ENCODE measurements at places on chromosomes 1 and 21.
A peak's percentile ranks its signal among the peaks of the same experiment; 100 is the strongest.

DNA sequence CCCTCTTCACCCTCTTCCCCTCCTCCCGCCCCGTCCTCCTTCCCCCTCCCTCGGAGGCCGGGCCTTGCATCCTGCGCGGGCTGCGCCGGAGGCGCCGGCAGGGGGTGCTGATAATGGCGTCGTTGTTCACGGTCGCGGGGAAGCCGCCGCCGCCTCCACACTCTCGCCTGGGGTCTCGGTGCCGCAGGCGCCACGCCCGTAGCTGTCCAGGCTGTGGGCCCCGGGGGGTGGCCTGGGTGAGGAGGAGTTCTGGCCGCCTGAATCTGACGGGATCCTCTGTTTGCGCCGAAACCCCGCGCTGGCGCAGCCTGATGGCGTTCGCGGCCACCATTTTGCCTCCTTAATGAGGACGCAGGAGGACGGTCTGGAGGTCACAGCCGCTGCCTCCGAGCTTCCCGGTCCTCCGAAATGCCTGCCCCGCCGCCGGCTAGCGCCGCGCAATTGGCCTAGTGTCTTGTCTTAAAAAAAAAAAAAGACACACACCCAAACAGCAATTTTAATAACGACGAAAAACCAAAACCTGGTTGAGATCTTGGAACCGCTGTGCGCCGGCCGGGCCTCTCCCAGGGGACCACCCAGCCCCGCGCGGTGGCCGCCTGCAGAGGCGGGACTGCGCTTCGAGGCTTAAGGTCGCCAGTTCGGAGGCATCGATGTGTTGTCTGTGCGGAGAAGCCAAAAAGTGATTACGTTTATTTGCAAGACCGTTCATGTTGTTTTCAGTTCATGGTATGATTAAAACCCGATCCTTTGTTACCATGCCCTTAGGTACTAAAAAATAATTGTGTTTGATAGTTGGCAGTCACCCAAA lies 106.6 kb upstream of the HNRNPU start:
- DNase-seq = peak; percentile 47

- peak; percentile 11 for DNase-seq
Measured at GRCh38 chr1:2593251-2593878, 6.8 kb downstream of the PRXL2B start.

DNA sequence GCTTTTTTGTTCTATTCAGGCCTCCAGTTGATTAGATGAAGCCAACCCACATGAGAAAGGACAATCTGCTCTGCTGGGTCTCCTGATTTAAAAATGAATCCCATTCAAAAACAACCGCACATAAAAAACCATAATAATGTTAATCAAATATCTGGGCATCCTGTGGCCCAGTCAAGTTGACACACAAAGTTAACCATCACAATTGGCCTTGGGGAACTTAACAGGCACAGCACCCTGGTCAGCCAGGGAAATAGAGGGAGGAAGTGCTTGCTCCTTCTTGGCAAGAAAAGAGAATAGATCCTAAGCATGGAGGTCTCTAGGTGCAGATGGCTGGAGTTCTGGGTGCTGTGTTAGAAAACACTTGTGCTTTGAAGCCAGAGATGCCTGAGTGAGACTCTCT lies 109.6 kb upstream of the OLIG2 start:
- DNase-seq = no peak

DNA sequence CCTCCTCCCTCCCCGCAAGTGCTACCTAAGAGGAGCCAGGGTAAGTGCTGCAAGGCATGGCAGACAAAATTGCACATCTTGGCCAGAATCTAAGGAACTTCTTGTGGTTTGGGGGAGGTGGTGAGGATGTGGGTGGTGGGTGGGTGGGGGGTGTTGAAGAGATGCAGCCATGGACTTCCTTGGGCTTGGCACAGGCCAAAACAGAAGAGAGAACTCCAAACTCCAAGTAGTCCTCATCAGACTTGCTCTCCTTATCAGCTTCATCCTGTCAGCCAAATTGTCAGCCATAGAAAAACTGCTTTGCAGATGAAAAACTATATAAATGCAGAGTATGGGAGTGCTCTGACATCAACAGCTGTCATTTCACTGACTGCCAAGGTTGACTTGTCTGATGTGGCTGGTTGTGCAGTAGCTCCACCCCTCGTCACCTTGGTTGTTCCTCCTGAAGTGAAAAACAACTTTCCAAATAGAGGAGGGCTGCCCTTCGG lies 7.1 kb downstream of the AMIGO1 start:
- no peak for DNase-seq

DNA sequence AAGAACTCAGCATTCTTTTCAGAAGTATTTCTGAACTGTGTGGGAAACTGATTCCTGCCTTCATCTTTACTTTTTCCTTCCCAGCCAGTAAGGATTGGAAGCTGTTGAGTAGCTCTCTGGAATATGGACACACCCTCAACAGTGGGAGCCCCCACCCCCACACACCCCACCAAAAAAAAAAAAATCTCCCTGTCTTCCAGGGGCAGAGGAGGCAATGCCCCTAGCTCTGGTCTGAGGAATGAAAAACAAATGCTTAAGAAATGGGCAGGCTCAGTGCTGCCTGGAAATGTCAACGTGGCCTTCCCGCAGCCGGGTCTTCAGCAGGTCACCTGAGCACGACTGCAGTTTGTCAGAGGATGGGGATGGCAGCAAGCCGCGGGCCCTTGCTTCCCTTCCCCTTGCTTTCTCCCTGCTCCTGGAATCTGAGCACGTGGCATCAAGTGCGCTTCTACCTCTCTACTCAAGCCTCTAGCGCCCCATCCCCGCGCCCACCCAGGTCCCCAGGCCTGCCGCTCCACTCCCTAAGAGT lies 479 bp downstream of the RGS16 start:
- DNase-seq = no peak

- DNase-seq = no peak
Measured at GRCh38 chr1:42096554-42096953, 56.7 kb upstream of the GUCA2B start.

DNA sequence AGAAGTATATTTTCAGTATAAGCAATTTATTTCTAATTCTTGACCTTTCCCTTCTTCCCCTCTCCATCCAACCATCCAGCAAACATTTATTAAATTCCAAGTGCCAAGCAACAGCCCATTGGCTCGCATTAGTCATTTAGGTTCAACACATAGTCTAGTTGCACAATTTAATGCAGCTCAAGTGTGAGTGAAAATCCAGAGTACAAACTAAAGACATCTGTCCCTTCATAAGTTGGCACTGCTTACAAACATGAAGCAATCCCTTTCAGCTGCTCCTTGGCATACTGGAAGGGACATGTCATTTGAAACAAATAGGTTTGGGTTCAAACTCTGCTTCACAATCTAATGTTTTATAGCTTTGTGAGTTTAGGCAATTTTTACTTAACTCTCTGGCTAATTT lies 10.7 kb downstream of the CASQ2 start:
- DNase-seq = no peak

DNA sequence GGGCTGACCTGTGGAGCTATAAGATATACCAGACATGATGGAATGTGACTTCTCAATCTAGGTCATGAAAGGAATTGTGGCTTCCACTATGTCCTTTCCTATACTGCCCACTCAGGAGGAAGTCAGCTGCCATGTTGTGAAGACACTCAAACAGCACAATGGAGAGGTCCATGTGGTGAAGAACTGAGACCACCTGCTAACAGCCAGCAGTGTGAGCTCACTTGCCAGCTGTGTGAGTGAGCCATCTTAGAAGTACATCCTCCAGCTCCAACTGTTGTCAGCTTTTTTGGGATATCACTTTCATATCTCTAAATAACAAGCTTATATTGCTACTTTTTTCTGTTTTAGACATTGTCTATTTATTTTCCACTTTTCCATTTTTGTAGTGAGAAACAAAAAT lies 29.7 kb downstream of the OLFML3 start:
- no peak for DNase-seq

GRCh38 chr1:31579374-31579773 lies 3.1 kb downstream of the TINAGL1 start:
- DNase-seq = no peak

- no peak for DNase-seq
Measured at GRCh38 chr1:180153032-180153431, 1.6 kb upstream of the QSOX1 start.

DNA sequence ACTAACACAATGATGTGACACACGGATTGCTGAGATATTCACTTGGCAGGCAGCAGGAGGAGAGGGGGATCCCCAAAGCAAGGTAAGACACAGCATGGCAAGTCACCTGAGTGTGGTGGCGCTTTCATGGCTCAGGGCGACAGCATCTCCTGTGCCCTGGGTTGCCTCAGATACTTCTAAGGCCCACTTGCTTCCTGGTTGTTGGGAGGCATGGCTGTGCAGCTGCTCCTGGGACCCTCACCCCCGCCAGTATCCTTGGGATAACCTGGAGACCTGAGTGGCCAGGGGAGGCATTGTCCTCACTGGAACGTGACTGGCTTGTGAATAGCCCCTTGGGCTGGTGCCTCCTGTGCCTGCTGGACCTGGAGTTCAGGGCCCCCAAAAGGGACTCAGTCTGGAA lies 69.8 kb downstream of the STUM start:
- no peak for DNase-seq

DNA sequence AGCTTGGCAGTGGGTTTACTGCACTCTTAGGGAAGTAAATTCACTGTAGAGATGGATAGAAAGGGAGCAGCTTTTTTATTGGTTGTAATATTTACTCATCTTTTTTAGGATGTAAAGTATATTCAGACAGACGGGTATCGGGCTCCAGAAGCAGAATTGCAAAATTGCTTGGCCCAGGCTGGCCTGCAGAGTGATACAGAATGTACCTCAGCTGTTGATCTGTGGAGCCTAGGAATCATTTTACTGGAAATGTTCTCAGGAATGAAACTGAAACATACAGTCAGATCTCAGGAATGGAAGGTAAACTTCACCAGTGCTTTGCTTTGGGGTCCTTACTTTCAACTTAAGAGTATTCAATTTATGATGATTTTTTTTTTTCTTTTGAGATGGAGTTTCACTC lies 3.2 kb downstream of the UHMK1 start:
- DNase-seq = no peak

DNA sequence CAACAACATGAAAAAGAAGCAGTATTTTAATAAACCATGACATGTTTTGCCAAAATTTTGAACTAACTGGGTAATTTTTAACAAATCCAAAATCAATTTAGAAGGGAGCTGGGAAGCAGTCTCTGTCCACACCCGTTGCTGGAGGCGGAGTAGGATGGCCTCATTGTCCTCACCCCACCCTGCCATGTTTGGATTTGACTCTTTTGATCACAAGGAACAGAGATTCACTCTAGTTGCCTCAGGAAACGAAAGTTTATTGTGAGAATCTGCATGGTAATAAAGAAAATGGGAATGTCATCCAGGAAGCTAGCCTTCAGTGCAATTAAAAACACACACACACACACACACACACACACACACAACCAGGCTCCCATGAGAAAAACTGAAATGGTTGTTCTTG lies 145.4 kb downstream of the SLC30A10 start:
- no peak for DNase-seq

- no peak for DNase-seq
Measured at GRCh38 chr1:15826810-15827507, 19.5 kb upstream of the UQCRHL start.

DNA sequence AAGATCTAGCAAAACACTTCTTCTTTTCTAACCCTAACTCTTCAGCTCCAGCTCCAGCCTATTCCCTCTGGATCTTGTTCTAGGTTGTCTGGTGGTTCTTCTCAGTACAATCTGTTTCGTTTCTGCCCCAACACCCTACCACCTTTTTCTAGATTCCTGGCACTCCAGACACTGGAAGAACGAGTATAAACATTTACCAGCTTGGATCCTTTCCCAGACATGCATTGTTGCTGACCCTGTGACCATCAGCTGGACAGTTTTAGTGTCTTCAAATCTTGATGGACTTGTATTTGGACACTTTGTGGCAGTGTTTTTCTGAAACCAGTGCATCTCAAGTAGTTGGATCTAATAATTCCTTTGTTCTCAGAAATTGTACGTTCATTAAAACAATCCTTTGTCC lies 30.6 kb upstream of the CACNA1E start:
- DNase-seq = no peak

DNA sequence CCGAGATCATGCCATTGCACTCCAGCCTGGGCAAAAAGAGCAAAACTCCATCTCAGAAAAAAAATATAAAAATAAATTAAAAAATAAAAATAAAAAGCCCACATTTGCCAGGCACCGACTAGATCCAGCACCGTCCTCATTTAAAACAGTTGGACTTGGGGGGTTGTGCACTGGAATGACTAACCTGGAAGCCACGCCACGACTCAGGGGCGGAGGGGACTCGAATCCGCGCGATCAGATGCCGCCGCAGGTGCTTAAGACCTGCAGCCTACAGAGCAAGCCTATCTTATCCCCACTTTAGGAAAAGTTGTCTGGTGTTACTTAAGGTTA lies 38.5 kb downstream of the ZBTB8OS start:
- no peak for DNase-seq

- DNase-seq = no peak
Measured at GRCh38 chr1:29650041-29650400, 413.7 kb downstream of the PTPRU start.

DNA sequence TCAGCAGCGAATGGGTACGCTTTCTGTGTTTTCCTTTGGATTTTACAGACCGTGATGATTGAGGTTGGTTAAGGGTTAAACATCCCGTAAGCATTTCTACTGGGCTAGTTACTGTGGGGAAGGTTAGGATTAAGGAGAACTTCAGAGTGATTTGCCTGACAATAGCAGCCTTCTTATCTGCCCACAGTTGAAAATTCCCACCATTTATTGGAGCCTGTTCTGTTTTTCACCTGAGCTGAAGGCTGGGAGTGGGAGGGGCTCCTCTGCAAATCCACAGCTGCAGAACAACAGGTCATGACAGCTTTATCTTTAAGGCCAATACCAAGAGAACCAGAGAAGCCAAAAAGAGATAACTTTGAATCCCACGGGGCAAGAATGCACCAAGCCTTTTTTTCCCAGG lies 168.6 kb downstream of the KAZN start:
- DNase-seq = no peak

- DNase-seq = no peak
Measured at GRCh38 chr1:200751717-200752116, 13.0 kb downstream of the CAMSAP2 start.

GRCh38 chr1:213719462-213719861 lies 268.3 kb upstream of the PROX1 start:
- no peak for DNase-seq

DNA sequence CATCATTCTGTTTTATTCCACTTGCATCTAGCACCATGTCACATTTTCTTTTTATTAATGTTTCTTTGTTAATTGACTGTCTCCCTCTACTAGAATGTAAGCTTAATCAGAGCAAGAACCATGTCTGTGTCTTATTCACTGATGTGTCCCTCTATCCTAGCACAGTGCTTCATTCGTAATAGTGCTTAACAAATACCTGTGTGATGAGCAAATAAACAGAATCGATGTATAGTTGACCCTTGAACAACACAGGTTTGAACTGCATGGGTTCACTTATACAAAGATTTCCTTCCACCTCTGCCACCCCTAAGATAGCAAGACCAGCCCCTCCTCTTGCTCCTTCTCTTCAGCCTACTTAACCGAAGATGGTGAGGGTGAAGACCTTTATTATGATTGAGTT lies 42.9 kb upstream of the MAN1A2 start:
- no peak for DNase-seq
